ENCODE measurements at places on chromosomes 1 and 21.

GRCh38 chr1:230476622-230477003 lies 50.5 kb upstream of the PGBD5 start:
- DNase-seq: no peak

- no peak for DNase-seq
Measured at GRCh38 chr1:239952348-239953308, 139.1 kb upstream of the FMN2 start.

DNA sequence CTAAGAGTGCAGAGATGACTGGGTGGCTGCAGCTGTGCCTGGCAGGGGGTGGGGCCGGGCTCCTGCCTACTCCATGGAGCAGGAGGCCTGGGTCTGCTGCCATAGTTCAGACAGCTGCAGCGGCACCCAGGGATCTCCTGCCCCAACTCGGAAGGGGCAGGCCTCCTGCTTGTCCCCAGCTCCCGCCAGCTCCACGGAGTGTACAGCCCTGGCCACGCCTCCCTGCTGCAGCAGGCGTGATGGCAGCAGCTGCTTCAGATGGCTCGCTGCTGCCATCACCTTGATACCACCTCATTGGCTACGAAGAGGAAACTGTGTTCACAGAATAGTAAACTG lies 35.9 kb downstream of the ACTL8 start:
- DNase-seq: no peak

DNA sequence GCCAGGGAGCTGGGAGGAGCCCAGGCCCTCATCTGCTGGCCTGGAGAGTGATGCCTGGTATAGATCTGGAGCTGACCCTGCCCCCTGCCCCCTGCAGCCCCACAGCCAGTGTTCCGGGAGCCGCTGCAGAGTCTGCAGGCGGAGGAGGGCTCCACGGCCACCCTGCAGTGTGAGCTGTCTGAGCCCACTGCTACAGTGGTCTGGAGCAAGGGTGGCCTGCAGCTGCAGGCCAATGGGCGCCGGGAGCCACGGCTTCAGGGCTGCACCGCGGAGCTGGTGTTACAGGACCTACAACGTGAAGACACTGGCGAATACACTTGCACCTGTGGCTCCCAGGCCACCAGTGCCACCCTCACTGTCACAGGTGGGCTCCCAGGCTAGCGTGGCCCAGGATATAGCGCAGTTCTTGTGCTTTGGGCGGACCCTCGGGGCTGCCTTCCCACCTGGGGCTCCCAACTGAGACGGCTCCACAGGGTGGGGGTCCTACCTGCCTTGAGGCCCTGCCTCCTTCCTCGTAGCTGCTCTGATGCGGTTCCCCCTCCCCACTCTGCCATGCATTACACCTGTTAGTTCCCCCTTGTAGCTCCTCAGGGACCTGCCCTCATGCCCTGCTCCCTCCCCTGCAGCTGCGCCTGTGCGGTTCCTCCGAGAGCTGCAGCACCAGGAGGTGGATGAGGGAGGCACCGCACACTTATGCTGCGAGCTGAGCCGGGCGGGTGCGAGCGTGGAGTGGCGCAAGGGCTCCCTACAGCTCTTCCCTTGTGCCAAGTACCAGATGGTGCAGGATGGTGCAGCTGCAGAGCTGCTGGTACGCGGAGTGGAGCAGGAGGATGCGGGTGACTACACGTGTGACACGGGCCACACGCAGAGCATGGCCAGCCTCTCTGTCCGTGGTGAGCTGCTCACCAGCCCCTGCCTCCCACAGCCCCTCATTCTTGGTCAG lies 98.7 kb downstream of the OBSCN start:
- DNase-seq: no peak

- no peak for DNase-seq
Measured at GRCh38 chr1:201515062-201515750, 8.3 kb upstream of the CSRP1 start.

DNA sequence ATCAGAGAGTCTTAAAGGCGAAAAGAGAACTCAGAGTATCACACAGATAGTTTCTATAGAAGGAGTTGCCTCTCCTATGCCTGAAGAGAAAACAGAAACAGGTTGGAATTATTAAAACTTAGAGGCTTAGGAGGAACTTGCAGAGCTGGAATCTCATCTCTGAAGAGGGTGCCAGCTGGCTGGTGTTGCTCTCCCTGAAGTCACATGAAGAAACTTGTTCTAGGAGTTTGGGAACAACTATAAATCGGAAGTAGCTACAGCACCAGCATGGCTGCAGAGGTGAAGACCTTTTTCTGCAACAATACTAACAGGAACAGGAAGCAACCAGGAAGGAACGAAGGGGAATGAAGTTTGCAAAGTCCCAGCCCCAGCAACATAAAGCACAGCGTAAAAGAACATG lies 35.8 kb downstream of the FMO3 start:
- DNase-seq: no peak

DNA sequence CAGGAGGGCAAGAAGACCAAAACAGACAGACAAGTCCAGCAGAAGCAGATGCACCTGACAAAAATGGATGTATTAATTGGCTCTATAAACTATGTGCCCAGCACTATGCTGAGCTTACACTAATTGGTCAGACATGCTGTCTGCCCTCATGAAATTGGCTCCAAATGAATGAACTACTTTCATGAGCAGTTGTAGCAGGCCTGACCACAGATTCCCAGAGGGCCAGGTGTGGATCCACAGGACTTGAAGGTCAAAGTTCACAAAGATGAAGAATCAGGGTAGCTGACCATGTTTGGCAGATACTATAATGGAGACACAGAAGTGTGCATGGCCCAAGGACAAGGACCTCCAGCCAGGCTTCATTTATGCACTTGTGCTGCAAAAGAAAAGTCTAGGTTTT lies 14.5 kb downstream of the SLAMF7 start:
- DNase-seq: no peak

GRCh38 chr1:225881081-225881958 lies 860 bp downstream of the TMEM63A start:
- DNase-seq: no peak

GRCh38 chr1:77250126-77250525 lies 30.9 kb upstream of the PIGK start:
- DNase-seq: no peak

DNA sequence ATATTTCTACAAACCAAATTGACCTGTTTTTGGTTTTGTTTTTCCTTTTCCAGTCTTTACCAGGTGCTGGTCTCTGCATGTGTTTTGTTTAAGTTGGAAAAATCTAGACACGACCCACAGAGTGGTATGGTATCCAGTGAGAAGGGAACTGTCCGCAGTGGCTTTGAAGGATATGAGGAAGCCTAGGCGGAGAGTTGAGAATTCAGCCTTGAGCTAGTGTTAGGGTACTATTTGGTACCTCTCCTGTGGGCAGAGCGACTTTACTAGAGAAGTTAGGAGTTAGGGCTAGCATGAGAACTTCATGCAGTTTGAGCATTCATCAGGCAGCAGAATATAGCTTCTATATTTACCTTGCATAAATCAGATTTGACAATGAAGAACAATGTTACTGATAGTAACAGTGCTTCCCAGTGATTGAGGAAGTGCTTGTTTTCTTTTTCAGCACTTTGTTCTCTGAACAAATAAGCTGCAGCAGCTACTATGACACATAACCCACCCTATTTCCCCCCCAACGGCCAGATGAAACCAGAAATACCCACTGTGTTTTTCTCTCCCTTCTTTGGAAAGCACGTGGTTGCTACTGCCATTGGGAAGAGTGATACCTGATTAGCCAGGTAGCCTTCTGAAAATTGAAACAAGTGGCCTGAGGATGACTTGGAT lies 19.0 kb downstream of the MRPS6 start:
- DNase-seq: no peak

DNA sequence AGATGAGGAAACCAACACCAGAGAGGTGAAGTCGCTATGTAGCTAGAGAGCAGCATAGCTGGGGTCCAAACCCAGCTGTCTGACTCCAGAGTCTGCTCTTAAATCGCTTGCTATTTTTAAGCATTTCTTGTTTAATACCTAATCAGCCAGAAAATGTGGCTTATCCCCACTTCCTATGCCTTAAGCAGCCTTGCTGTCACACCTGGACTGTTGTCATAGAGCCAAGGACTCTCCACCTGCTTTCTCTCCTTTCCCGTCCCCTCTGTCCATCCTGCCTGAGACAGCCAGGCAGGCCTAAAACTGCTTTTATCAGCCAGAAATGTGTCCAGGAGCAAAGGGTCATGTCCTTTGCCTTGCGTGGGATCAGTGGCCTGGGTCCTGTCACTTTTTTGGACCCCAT lies 28.3 kb upstream of the EPHA8 start:
- no peak for DNase-seq

DNA sequence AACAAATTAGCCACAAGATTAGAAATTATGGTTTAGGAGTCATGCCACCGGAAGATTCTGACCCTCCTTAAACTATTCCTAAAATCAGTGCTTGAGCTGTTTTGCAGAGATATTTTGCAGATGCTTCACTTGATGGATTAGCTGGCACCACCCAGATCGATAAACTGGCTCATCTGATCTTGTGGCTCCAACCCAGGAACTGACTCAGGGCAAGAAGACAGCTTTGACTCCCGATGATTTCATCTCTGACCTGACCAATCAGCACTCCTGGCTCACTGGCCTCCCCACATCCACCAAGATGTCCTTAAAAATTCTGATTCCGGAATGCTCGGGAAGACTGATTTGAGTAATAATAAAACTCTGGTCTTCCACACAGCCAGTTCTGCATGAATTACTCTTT lies 221.6 kb downstream of the RHOU start:
- no peak for DNase-seq

GRCh38 chr1:245172026-245172425 lies 17.2 kb downstream of the KIF26B start:
- no peak for DNase-seq

- no peak for DNase-seq
Measured at GRCh38 chr1:200364831-200365230, 45.0 kb downstream of the ZNF281 start.

- DNase-seq: no peak
Measured at GRCh38 chr1:44425341-44426082, 20.5 kb downstream of the RNF220 start.

- DNase-seq: no peak
Measured at GRCh38 chr1:178501705-178502329, 5.1 kb upstream of the CLEC20A start.

- DNase-seq: no peak
Measured at GRCh38 chr1:193476748-193477147, 290.3 kb upstream of the B3GALT2 start.

DNA sequence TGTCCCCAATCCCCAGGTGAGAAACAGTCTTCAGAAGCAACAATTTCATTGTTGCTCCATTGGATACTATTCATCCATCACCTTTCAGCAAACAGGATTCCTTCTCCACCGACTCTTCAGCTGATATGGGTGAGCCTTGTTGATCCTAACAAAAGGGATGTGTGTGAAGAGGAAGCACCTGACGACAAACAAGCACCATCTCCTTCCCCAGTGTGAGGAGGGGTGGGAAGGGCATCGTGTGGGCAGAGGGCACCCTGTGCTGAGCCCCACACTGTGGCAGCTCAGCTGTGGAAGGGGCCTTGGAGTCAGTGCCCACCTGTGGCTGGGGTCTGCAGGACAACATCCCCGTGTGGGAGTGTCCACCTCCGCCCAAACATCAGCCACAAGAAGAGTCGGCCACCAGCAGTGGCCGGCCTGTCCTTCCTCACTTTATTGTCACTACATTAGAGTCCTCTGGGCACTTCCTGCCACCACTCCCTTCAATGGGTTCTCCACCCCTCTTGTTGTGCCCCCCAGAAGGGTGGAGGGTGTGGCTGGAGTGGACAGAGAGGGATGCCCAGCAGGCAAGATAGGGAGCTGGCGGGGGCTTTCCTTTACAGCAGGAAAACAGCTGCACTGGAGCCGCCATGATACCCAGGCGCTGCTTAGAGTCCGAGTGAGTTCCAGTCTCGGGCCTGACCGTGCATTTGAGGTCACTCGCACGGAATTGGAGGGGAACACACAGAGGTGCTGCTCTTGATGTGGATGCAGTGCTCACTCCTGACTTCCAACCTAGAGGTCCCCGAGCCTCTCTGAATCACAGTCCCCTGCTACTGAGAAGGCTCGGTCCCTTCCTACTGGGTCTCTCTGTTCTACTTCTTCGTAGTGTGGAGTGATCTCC lies 40.9 kb downstream of the VPS26C start:
- DNase-seq: no peak

Data from cortex of kidney (tissue), 1 donor.